ENCODE measurements at places on chromosomes 11 and 22.

- no peak for DNase-seq
These were observed 34.2 kb downstream of the MICAL3 start for GRCh38 chr22:17990147-17990546.

- no peak for DNase-seq
These were observed 5.4 kb upstream of the C11orf86 start for GRCh38 chr11:66969584-66970225.

GRCh38 chr11:66443602-66444001 is 5.0 kb upstream of the MRPL11 start:
- no peak for DNase-seq

DNA sequence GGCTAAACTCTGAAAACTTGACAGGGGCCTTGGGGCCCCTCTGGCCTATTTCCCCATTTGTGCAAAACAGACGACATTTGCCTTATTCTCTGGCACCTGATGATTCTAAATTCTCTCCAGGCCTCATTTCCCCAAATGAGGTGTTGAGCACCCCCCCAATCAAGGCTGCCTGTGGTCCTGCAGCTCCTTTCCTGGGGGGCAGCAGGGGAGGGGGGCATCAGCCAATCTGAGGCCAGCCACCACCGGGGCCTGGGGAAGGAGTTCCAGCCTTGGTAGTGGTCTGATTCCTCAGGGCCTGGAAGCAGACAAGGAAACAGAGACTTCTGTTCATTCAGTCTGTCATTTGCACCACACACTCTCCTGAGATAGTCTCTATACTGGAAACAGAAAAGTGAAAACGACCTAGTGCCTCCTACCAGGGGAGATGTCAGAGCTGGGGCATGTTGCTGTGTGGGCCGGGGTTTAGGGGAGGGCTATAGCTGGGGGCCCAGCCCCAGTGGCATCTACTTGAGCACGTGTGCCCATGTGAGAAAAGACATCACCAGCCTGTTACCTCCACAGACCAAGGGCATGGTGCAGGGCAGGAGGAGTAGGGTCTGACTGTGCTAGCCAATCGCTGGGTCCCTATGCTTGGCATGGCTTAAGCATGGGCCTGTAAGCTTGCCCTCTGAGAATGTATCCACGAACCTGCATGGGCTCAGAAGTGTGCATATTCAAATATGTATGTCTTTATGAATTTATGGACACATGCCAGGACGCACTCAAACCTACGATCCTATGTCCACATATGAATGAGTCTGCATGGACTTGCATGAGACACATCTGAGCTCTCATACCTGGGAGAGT is 1.8 kb upstream of the TPBGL start:
- no peak for DNase-seq

DNA sequence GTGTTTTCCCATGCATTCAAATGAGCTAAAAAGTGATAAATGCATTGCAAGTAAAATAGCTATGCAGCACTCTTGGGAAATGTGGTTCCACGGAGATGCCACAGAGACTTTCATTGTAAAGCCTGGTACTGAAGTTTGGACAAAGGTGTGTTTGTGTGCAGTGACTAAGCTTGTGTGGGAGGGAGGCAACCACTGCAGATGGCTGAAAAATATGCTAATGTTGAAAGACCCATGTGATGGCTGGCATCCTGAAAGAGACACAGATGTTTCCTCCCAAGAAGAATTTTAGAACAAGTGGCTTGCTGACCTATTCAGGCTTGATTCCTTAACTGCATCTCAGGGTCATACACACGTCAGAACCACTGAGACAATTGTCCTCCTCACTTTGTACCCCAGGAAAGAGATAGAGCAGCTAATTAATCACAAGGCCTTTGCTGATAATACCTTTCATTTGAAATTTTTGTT is 73.8 kb downstream of the FAM76B start:
- DNase-seq: peak; percentile 24

DNA sequence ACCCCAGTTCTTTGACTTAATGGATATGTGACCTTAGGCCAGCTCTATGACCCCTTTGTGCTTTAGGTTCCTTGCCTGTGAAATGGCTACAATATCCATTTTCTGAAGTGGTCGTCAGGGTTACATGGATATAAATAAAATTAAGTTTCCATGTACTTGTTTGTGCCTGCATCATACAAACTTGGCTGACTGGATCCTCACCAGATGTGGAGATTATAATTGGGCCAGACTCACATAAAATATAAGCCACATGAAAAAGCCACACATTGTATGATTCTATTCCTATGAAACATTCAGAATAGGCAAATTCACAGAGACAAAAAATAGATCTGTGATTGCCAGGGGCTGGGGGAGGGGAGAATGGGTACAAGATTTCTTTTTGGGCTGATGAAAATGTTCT is 100.9 kb upstream of the USP47 start:
- DNase-seq: no peak

- no peak for DNase-seq
These were observed 14.6 kb downstream of the CELSR1 start for GRCh38 chr22:46522797-46523196.

DNA sequence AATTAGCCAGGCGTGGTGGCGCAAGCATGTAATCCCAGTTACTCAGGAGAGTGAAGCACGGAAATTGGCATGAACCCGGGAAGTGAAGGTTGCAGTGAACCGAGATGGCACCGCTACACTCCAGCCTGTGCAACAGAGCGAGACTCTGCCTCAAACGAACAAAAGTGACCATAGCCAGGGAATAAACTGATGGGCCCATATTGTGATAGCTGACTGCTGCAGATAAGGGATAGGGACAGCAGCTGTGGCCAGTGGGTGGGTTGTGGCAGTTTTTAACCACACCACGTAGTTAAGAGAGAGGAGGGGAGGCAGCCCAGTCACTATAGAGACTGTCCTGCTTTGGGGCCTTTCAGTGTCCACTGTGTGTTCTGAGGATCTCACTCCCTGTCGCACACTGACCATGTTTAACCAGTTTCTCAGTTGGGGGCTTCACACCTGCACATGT is 58.9 kb downstream of the PISD start:
- no peak for DNase-seq

GRCh38 chr11:118263695-118264568 is at the start of gene MPZL2:
Gene MPZL2, minus strand, starts transcription at chr11:118264297. Its CDS starts 144 bp downstream, at chr11:118264153.
- peak; percentile 47 for DNase-seq

- no peak for DNase-seq
These were observed 12.3 kb upstream of the MPZL2 start for GRCh38 chr11:118276422-118276821.

GRCh38 chr11:11420899-11421285 is 67.8 kb upstream of the CSNK2A3 start:
- no peak for DNase-seq

DNA sequence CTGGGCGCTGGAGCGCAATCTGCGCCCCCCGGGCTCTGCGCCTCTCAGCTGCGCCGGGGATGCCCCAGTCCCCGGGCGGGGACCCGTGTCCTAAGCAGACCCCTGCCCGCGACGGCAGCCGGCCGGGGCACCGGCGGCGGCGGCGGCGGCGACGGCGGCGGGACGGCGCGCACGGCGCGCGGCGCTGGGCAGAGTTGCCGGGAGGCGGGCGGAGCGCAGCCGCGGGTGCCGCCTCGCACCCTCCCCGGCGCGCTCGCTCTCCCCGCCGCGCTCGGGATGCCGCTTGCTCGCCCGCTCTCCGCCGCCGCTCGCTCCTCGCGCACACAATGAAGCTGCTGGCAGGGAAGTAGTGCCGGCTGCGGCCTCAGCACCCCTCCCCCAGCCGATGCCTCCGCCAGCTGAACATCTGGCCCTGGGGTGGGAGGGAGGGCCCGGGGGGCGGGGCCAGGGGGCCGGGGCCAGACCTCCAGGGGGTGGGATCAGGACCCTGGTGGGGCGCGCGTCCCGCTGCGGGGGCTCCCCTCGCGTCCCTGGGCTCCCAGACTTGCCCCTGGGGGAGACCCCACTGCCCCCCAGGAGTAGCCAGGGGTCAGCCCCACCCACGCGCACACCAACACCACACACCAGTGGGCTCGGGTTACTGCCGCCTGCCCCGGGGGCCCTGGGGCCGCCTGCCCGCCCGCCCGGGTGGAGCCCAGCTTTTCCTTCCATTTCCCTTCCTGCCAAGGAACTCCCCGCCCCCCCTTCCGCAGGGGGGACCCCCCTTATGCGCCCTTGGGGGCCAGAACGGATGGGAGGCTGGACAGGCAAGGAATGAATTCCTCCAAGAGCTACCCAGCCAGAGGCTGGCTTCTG is at the start of gene RCOR2:
Gene RCOR2 (minus strand): TSS at position 328 of the 855 bp plus-strand sequence. CDS start 708 bp downstream, outside the sequence.
- peak; percentile 71 for DNase-seq

All from activated naive CD4-positive, alpha-beta T cell treated with anti-CD3 and anti-CD28 coated beads, Interleukin-2, amount 50 U/mL, for 16 hours (primary cell).